Stimulated activated naive CD4-positive, alpha-beta T cell (primary cell): ENCODE measurements at places on chromosomes 1 and 21.

- no peak for DNase-seq
These were observed 5.9 kb downstream of the SMG7 start for GRCh38 chr1:183477986-183478781.

- DNase-seq: no peak
These were observed 9.1 kb downstream of the TTC39A start for GRCh38 chr1:51320967-51321923.

GRCh38 chr1:204084247-204084772, 11.4 kb downstream of the SOX13 start:
- DNase-seq: no peak

DNA sequence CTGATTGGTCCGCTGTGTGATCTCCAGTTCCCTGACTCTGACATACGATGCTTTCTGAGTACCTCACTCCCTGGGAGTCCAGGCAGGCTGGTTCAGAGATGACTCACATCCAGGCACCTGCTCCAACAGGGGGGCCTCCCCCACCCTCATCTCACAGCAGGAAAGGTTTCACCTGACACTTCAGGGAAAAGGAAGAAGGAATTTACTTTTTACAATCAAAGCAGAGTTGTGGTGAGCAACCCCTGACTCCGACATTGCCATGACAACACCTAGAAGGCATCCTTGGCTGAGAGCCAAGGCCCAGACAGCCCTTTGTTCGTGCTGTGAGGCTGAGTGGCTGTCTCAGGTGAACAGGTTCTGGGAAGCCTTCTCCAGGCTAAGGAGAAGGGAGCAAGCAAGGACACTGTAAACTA, 164.6 kb upstream of the GJB5 start:
- no peak for DNase-seq

GRCh38 chr1:92486251-92487077, at the start of gene GFI1:
TSS of gene GFI1 (minus strand) at chr1:92486925. CDS start at chr1:92483487, 3,438 bp downstream.
- peak; percentile 54 for DNase-seq
